ENCODE measurements at places on chromosomes 1 and 21.
A peak's percentile ranks its signal among the peaks of the same experiment; 100 is the strongest.

DNA sequence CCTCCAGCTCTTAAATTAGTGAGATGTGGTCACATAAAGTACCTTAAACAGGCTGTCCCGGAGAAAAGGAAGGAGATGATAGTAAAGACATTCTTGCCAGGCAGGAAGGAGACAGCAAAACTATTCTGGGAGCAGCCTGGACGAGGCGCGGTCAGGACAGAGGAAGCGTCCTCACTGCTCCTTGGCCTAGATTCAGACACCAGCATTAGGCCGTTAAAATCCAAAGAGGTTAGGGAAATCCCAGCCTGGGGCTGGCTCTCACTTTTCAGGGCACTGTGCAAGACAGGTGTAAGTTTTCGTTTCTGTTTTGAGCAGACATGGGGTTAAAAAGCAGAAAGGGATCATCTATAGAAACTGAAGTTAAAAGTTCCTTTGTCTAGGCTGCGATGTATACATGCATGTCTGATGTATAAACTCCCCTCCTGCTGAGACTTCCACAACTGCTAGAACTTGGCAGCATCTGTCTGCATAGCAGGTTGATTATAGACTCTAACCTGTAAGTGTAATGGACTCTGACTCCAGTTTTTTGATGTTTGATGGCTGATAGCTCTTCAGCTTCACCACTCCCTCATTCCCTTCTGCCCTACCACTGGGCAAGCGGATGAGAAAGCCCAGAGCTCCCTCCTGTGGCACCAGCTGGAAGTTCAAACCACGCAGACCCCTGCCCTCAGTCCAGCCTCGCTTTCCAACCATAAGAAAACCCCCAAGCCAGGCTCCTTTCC, 21.5 kb downstream of the STPG1 start:
- peak; percentile 74 for DNase-seq

DNA sequence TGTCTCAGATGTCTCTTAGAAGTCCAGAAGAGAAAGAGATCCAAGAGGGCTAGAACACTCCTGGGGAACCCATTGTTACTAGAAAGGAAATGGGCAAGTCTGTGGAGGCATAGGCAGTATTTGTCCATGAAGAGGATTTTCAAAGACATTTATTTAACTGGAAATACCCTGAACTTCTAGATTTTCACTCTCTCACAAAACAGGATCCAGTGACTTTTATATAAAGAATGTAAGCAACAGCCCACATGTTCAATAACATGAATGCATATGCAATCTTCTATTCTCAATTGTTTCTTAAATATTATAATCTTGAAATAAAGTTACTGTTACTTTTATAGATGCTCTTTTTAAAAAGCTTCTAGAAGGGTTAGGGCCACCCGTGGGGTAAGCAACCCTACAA, 53.4 kb downstream of the TBX15 start:
- DNase-seq: no peak

GRCh38 chr1:100075773-100076172, 57.0 kb downstream of the SASS6 start:
- no peak for DNase-seq

DNA sequence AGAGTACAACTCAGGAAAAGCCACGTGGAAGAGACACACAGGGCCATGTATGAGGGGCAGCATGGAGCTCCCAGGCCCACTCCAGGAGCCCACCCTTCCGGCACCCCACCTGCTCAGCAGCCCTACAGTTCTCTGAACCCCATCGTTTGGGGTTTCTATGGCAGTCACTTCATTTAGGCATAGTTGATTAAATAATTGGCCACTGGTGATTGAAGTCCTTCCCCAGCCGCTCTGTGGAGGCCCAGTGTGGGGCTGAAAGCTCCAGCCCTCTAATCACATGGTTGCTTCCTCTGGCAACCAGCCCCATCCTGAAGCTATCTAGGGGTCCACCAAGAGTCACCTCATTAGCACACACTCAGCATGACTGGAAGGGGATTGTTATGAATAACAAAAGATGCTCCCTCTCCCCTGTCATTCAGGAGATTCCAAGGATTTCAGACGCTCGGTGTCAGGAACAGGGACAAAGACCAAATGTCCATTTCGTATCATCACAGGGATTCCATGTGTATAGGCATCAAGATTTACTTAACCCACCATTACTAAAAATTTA, 12.2 kb upstream of the S100A7A start:
- DNase-seq: no peak

DNA sequence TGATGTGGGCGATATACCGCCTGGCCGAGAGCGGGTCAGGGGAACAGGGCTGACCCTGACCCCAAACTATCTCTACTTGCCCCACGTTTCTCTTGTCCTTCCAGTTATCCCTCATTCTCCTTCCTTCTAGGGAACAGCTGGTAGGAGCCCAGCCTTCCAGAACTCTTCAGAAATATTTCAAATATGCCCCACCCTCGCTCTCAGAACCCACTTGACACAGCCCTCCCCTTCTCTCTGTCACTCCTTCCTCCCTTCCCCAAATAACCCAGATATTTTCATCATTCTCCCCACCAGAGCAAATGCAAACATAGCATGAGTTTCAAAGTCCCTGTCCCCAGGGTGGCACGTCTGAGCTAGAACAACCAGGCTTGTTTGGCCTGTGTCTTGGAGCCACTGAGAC, 1.1 kb downstream of the CACNA1S start:
- no peak for DNase-seq

- DNase-seq: no peak
Measured at GRCh38 chr1:217484871-217485270, 146.0 kb downstream of the GPATCH2 start.

- DNase-seq: no peak
Measured at GRCh38 chr1:145877923-145878486, 7.7 kb downstream of the ANKRD35 start.

- no peak for DNase-seq
Measured at GRCh38 chr21:27212441-27212840, 245.6 kb upstream of the ADAMTS5 start.

DNA sequence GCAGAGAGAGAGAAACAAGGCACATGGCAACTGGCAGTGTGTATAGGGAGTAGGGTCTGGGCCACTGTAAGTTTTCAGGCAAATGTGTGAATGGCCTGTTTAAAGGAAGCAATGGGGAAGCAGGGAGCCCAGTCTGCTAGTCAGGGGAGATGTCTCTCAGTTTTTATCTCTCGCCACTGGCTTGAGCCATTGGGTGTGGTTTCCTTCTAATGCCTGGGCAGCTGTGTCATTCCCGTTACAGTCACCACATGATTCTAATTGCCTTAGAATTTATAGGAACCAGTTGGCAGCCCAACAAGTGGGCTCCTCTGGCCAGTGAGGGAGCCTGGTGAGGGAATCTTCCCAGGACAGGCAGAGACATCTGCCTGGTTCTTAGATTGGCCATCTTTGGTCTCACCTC, 182.4 kb downstream of the DISC1 start:
- DNase-seq: no peak

DNA sequence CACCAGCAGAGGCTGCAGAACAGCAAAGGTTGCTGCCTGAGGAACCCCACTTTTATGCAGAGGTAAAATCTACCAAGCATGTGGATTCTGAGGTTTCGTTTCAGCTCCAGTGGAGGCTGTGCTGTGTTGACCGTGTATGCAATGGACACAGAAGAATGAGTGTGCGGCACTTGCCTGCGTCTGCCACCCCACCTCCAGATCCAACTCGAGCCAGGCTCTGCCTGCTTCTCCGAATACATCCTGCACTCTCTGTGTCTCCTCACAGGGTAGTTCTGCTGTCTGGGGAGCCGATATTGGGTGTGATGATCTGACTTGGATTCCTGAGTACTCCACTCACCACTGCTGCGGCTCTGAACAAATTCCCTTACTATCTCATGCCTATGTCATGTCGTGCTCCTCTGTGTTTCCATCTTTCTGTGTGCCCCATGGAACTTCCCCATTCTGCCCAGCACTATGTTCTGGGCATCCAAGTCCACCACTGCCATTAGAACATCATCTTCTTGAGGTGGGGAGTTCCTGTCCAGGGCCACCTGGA, 129.8 kb downstream of the SLC45A1 start:
- no peak for DNase-seq

- DNase-seq: no peak
Measured at GRCh38 chr1:76005765-76006164, 68.8 kb upstream of the ST6GALNAC3 start.

GRCh38 chr1:85368073-85368770, 91.8 kb upstream of the BCL10 start:
- DNase-seq: no peak

DNA sequence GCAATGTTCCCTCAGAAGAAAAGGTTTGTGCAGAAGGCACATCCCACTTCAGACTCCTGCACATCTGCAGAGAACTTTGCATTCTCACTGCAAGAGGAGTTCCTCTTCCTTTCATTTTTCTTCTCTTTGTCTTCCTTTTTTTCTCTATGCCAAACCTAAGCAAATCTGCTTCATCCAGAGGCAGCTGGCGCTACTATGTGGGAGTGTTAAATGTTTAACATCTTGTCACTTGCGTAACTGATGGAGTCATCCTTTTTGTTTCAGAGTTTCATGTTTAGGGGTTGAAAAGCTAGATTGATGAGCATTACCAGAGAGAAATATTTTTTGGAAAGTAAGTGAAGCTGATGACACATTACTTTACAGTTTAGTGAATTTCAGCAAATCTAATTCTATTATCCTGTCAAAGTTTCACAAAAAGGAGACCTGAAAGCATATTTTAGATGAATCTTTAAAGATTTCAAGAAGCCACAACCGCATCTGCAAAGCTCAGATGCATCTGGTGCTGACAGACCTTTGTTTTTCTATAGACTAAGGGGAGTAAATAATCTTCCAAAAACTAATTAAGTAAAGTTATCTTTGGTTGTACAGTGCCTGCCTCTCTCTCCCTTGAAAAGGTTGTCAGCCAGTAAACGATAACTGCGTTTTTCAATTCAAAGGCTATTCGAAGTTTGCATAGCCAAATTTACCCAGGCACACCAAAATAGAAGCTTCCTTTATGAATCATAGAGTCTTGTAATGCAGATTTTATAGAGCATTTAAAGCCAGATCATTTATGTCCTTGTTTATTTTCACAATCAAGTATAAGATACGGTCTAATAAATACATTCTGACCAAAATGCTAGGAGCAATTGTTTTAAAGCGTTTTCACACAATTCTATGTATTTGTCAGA, 1.2 kb upstream of the LRRC53 start:
- DNase-seq: no peak

DNA sequence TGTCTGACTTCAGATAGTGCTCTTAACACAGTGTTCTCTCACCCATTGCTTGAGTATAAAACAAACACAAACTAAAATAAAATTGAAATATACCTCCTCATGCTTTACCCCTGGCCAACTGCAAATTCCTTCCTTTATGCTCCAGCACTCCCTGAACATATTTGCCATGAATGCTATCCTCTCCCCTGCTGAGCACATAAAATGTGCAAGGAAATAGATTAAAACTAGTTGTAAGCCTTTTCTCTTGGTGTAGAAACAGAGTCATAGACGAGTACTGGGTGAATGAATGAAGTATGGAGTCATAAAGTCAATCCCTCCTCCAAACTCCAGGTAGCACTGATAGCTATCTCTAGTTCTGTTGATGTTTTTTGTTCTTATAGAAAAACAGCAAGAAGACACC, 2.6 kb downstream of the GPR161 start:
- no peak for DNase-seq

DNA sequence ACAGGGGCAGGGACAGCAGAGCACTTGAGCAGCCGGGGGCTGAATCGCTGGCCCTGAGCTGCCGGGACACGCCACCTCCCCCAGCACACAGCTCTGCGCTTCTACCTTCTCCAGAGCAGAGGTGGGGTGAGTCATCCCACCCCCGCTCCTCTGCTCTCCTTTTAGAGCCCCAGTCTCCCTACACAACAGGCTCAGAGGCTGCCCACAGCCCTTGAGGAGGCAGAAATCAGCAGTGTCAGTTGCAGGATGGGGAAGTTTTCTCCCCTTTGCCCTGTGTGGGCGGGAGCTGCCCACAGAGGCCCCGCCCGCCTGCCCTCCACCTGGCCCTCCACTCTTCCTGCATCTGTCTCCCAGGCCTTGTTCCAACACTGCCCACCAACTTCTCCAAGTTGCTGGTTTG, 94.6 kb downstream of the STUM start:
- peak; percentile 57 for DNase-seq

DNA sequence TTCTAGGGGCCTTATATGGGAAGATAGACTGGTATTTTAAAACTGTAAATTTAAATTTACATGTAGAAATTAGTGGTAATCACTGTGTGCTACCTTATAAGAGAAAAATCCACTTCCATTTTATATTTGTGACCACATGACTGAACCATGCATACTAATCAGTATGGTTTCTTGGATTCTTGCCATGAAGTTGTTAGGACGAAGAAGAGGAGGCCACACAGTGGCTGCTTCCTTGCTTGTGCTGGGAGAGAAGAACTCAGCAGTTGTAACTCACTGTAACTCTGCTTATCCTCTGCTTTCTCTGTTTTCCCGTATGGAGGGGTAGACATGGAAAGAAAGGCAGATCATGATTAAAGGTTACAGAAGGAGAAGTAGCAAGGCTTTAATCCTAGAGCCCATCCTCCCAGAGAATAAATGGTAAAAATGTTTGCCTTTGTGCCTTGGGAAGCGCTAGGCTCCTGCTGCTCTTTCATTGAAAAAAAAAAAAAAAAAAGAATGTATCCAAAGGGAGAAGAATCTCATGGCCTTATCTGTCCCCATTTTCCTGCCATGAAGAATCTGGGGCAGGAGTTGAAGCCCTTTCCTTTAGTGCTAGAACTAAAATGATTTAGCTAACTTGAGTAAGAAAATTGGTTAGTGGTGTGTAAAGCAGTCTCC, 32.4 kb downstream of the KCTD3 start:
- DNase-seq: no peak

DNA sequence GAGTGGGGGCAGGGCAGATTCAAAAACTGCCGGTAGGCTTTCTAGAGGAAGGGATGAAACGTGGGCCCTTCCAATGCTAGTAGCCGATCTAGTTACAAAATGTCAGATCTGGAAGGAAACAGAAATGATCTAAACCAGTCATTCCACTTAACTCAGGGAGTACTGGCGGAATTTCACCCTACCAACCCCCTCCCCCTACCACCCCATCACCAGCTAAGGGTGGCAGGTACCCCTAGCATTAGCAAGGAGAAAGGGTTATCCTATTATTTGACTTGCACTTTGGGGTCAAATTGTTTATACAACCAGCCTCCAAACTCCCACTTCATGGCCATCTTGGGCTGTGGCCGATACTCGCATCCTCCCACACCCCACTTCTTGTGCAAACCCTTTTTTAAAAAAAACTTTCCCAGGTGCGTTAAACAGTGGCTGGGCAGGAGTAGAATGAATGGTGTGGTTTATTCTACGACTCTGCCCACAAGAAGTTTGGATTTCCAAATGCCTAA, 644 bp upstream of the MRPL24 start:
- DNase-seq: no peak

GRCh38 chr1:205064741-205065316, 19.4 kb downstream of the TMEM81 start:
- DNase-seq: no peak

- no peak for DNase-seq
Measured at GRCh38 chr1:213623862-213624261, 363.9 kb upstream of the PROX1 start.
